ENCODE measurements at places on chromosomes 6 and 20. TPM values are rescaled to one million over a fixed set of nuclear protein-coding genes. Genes with fewer than 3 reads are reported as not detected.

TOX2 gene
- total RNA-seq: 1.7 TPM

TOMM6 gene
- 61.2 TPM for total RNA-seq

SAMD5 gene
- 0.87 TPM for total RNA-seq

SMOC2 gene
- total RNA-seq: not detected
